Retinal pigment epithelial cell (primary cell): ENCODE measurements at places on chromosomes 16 and 17.

DNA sequence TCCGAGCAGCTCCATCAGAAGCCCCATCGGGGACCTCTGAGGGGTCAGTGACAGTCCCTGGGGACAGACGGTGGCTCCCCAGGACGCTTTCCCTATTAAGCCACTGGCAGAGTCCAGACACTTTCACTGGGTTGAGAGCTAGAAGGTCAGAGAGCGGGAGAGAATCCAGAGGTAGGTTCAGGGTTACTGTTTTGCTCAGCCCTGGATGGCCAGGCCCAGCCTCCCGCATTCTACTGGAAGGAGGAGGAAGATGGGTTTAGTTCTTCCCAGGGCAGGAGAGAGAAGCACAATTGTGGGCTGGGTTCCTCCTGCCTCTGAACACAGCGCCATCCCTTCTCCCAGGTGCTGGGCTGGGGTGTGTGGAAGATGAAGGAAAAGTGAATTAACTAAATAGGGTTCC, 452.8 kb downstream of the SLC39A11 start:
- DNase-seq = no peak

DNA sequence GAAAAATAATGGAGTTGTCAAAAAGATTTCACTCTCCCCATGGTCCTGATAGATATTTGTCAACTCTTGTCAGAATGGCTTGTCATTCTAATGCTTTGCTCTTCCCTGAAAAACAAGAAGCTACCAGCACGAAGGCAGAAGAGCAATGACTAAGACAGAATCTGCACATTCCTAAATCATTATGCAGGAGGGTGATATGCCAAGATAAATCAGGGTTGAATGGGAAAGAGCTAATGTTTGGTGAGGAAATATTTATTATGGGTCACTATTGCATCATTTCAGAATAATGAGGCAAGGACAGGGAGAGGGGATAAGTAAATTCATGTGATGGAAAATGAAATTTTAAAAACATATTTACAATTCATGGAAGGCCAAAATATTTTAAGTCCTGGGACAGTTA, 297.5 kb upstream of the XYLT1 start:
- no peak for DNase-seq

- DNase-seq = peak; percentile 11
Measured at GRCh38 chr16:31333686-31334649, 21.0 kb upstream of the ITGAX start.

DNA sequence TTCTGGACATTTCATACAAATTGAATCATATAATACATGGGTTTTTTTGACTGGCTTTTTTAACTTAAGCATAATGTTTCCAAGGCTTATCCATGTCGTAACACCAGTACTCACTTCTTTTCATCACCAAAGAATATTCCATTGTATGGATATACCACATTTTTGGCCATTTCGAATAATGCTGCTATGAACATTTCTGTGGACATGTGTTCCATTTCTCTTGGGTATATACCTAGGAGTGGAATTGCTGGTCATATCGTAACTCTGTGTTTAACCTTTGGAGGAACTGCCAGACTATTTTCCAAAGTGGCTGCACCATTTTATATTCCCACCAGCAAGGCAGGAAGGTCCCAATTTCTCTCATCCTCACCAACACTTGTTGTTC, 46.0 kb upstream of the WSB1 start:
- DNase-seq = no peak

GRCh38 chr17:81697261-81698044, 5.7 kb upstream of the MRPL12 start:
- DNase-seq = no peak

- DNase-seq = no peak
Measured at GRCh38 chr16:88927010-88927409, 50.0 kb downstream of the CBFA2T3 start.

GRCh38 chr16:82049484-82049883, 14.4 kb downstream of the HSD17B2 start:
- DNase-seq = no peak
